ENCODE measurements at places on chromosomes 12 and 14.
A peak's percentile ranks its signal among the peaks of the same experiment; 100 is the strongest.

- no peak overlapping the region for H3K4me3 ChIP-seq
- H3K27me3 ChIP-seq: no peaks in the 10 kb centered on the region
- H3K4me1 ChIP-seq: no peaks in the 10 kb centered on the region
- H3K36me3 ChIP-seq: no peaks in the 10 kb centered on the region
- DNase-seq: no peak
Measured at GRCh38 chr14:85315290-85315689, 214.7 kb upstream of the FLRT2 start.

DNA sequence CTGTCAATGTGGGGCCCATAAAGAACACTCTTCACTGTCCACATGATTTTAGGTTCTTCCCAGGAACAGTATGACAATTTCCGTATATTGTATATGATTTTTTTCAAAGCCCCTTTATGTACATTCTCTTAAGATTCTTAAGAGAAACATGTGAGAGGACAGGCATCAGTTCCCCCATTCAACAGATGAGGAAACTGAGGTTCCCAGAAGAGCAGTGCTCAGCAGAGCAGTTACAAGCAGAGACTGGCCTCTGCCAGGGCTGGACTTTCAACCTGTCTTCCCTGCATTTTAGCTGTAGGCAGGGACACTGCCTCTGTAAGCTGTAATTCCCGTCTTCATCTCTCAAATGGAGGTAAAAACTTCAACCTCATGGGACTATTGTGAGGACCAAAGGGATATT, 77.7 kb downstream of the RBM19 start:
- peaks cover 32% of the 10 kb centered on the region for H3K36me3 ChIP-seq
- no peak for DNase-seq
- H3K27me3 ChIP-seq: no peaks in the 10 kb centered on the region
- no peak overlapping the region for H3K27ac ChIP-seq

- peaks cover 6% of the 10 kb centered on the region for H3K4me1 ChIP-seq
- DNase-seq: no peak
- H3K36me3 ChIP-seq: no peaks in the 10 kb centered on the region
- no peak overlapping the region for H3K27ac ChIP-seq
- peaks cover 19% of the 10 kb centered on the region for H3K27me3 ChIP-seq
- H3K4me3 ChIP-seq: no peak overlapping the region
Measured at GRCh38 chr12:52198454-52199215, 6.8 kb upstream of the KRT80 start.

DNA sequence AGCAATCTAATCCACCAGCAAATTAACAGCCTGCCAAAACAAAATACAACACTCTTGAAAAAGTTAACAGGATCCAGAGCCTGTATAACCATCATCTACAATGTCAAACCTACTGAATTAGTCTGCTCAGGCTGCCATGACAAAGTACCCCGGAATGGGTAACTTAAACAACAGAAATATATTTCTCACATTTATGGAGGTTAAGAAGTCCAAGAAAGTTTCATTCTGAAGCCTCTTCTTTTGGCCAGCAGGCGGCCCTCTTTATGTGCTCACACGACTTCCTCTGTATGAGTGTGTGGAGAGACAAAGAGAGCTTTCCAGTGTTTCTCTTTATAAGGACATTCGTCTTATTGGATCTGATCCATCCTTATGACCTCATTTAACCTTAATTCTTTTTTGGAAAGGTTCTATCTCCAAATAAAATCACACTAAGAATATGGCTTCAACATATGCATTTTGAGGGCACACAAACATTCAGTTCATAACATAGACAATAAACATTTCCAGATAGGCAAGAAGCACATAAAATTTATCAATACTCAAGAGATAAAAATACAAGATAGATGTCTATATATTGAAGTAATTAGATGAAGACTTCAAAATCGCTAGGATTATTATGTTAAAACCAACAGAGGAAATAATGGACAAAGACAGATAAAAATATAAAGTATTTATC, 5.9 kb upstream of the RERG start:
- no peaks in the 10 kb centered on the region for H3K36me3 ChIP-seq
- H3K27me3 ChIP-seq: peaks cover 24% of the 10 kb centered on the region
- DNase-seq: no peak
- no peak overlapping the region for H3K27ac ChIP-seq

DNA sequence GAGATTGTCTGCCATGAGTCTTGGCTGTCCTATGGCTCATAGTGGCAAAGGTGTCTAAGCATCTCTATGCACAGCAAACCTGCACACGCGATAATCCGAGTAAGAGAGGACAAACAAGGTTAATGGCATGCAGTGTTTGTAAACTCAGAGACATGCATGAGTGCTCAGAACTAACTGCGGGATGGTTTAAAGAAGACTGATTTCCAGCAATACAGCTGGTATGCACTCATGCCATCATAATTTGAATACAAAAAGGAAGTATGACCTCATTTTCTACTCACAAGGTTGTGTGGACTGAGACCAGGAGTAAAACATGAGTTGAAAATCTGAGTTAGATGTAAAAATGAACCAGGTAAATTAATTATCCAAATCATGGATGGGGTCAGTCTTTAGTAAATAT, 16.6 kb upstream of the TCP11L2 start:
- peaks cover 2% of the 10 kb centered on the region for H3K36me3 ChIP-seq
- peaks cover 46% of the 10 kb centered on the region for H3K4me1 ChIP-seq
- peak overlapping the region; percentile 82 for H3K27ac ChIP-seq
- H3K27me3 ChIP-seq: peaks cover 2% of the 10 kb centered on the region
- no peak for DNase-seq

Measured in memory B cell (primary cell).